ENCODE measurements at places on chromosomes 5 and 9.

DNA sequence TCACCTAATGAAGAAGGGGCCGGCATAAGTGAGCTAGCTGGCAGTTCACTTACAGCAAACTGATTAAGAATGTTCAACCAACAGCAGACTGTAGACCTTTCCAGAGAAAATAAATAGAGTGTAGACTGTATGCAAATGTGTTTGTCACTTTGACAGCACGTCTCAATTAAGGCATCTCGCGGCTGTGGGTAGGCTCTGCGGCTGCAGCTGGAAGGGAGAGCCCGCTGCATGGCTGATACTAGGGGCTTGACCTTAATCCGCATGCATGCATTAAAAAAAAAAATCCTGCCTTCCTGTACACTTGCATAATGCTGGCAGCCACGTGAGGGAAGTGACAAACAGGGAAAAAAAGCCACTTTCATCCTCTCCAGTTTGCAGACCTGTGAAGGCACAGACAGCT is 82.3 kb downstream of the CRB2 start:
- DNase-seq, result no peak

DNA sequence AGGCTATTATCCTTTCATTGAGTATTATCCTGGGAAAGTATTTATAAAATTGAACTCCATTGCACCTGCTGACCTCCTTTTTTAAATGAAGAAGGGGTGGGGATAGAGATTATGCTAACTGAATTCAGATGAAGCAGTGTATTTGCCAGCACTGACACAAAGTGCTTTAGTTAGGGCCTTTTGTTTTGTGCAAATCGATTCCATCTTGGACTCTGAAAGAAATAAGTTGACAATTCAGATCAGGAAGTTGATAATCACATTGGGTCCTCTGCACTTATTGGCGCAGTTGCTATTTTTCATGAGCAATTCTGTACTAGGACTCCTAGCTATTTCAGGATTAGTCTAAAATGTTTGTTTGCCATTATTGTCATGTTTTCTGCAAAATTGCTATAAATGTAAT is 101.6 kb upstream of the FSD1L start:
- DNase-seq, result no peak

GRCh38 chr9:22217254-22217653 is 208.1 kb upstream of the CDKN2B start:
- DNase-seq, result no peak

DNA sequence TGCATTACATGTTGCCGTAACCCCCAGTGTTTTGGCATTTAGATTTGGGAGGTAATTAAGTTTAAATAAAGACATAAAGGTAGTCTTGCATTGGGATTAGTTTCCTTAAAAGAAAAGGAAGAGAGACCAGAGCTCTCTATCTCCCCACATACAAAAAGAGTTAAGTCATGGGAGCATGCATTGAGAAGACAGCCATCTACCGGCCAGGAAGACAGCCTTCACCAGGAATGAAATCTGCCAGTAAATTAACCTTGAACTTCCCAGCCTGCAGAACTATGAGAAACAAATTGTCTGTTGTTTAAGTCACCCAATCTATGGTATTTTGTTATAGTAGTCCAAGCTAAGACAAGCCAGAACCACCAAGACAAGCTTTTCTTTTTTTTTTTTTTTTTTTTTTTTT is 567.0 kb upstream of the CDH18 start:
- DNase-seq, result no peak

- no peak for DNase-seq
Observed at GRCh38 chr9:74784506-74784905, 103.2 kb downstream of the TRPM6 start.

- DNase-seq, result no peak
Observed at GRCh38 chr5:88470745-88471144, 202.1 kb upstream of the TMEM161B start.

- DNase-seq, result no peak
Observed at GRCh38 chr9:37908698-37909186, 4.8 kb upstream of the SLC25A51 start.

- DNase-seq, result no peak
Observed at GRCh38 chr9:20191228-20191840, 402.5 kb upstream of the SLC24A2 start.

- no peak for DNase-seq
Observed at GRCh38 chr5:170221327-170221741, 11.5 kb upstream of the C5orf58 start.

DNA sequence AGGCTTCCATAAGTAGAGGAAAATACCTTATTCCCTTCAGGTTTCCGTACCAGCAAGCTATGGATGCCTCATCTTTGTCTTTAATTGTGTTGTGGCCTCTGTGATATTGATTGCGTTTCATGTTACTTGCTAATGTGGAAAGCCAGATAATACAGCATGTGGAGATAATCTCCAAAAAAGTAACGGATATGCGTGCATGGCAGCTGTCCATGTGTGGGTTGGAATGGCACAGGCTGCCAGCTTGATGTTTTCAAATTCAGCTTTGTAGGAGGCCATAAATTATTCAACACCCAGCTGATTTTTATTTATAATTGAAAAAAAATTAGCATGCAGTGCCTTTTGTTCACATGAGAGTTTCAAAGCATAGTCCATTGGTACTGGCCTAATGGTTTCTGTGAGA is 144.9 kb downstream of the GIN1 start:
- no peak for DNase-seq

DNA sequence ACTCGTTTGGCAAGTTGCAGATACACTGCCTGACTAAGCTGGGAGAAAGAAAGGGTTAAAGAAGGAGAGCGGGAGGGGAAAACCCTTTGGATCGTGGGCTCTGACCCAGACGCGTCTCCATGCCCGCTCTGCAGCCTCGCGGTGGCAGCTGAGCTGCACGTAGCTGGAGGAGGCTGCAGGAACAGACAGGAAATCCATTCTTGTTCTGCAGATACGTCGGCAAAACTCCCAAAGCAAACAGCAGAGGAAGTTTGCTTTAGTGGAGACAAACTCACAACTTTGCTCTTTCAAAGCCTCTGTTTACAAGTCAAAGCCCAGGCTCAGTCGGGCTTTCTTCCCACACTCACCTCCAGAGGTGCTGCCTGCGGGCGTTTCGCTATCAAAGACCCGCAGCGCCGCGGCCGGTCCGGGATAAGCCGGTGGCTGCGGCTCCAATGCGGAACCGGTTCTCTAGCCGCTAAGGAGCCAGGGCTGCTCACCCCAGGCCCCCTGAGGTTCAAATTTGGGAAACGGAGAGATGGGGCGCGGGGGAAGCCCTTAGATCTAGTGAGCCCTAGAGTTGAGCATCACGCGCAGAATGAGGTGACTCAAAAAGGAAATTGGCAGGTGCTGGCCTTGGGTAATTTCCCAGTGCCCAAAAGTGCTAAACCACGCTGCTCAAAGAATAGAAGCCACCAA is 60.7 kb downstream of the MAT2B start:
- DNase-seq, result peak; percentile 11

DNA sequence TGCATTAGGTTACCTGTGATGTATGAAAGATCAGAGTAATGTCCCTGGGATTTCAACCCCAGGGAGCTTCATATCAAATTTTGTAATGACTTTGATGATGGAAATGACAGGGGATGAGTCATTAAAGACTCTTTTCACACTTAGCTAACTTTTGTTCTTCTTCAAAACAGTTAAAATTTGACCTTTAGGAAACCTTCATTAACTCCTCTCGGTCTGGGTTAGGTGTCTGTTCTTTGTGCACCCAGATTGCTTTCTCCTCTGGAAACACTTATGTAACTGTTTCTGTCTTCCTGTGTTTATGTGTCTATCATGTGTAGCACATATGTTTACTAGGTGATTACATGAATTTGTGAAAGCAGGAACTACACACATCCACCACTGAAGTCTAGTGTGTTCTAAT is 1.6 kb downstream of the SRFBP1 start:
- DNase-seq, result no peak

DNA sequence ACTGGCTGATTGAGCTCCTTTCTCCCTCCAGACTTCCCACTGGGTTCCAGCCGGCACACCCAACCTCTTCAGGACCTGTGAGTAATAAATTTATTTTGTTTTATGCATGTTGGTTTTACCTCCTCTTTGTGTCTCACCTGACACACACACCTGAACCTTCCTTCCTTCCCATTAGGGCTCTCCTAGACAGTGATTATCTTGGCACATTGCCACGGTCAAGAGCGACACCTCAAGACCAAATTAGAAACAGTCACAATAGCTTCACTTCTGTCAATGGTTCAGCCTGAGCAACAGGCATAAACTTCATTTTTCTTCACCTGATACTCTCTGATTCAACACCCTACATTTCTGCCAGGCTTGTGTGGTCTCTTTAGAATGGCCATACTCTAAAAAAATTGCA is 296.3 kb upstream of the SMARCA2 start:
- no peak for DNase-seq

DNA sequence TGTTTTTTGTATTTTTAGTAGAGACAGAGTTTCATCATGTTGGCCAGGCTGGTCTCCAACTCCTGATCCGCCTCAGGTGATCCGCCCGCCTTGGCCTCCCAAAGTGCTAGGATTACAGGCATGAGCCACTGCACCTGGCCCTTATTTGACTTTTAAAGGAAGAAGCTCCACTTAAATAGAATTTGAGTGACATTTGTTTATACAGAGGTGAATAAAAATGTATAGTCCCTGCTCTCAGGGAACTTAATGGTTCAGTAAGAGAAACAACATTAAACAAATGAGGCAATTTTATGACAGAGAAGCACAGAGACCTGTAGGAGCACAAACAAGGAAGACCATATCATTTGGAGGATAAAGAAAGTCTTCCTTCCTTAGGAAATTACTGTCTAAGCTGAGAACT is 65.7 kb downstream of the C9orf152 start:
- DNase-seq, result no peak

GRCh38 chr9:72882117-72882775 is 70.6 kb downstream of the ALDH1A1 start:
- no peak for DNase-seq

- DNase-seq, result no peak
Observed at GRCh38 chr5:31656806-31657205, 17.9 kb downstream of the PDZD2 start.

DNA sequence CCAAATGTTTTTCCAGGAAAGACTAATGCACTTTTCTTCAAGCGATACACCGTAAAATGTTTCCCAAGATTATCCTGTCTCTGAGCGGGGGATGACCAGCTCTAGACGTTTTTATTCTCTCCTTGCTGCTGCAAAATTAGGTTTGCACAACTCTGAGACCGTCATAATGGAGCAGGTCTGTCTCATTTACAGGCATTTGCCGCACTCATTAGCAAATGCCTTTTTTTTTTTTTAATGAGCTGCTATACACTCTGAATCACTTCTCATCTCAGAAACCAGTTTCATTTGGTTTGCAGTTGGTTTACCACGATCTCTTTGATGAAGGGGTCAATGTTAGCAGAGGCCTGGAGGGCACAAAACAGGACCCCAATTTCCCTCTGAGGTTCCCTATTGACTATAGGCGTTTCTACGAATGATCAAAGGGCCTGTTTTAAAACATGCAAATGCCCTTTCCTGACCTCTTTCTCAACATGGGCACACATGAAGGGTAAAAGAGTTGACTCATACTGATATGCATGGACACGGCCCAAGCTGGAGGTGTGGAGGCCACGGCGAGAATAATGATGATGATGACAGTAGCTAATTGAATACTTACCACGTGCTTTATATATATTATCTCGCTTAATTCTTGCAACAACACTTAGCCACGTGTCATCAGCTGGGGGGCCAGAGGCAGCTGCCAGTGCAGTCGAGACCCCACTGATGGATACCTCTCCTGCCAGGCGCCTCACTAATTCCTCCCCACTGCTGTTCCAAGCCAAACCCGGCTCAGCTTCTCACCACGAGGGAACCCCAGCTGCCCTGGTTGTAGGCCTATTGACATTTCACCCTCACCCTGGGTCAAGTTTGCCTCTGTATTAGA is 89.9 kb upstream of the PTCH1 start:
- no peak for DNase-seq

DNA sequence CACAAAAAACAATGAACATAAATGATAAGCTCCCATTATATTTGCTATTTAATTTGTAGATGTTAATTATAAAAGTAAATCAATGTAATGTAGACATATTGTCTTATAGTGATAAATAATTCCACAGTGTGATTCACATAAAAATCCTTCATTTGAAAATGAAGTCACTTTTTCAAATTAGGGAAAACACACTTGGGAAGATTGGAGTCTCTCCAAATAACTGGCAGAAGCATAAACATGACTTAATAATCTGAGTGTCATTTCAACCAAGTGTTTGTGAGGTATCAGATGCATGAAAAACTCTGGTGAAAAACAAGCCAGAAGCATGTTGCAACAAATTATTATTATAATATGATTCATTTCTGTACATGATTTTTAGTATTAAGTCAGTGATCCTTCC is 102.2 kb downstream of the CETN3 start:
- DNase-seq, result no peak

GRCh38 chr5:164532235-164532900 is 1026.9 kb downstream of the MAT2B start:
- no peak for DNase-seq

GRCh38 chr9:78871452-78872331 is 574.8 kb downstream of the PSAT1 start:
- DNase-seq, result no peak

DNA sequence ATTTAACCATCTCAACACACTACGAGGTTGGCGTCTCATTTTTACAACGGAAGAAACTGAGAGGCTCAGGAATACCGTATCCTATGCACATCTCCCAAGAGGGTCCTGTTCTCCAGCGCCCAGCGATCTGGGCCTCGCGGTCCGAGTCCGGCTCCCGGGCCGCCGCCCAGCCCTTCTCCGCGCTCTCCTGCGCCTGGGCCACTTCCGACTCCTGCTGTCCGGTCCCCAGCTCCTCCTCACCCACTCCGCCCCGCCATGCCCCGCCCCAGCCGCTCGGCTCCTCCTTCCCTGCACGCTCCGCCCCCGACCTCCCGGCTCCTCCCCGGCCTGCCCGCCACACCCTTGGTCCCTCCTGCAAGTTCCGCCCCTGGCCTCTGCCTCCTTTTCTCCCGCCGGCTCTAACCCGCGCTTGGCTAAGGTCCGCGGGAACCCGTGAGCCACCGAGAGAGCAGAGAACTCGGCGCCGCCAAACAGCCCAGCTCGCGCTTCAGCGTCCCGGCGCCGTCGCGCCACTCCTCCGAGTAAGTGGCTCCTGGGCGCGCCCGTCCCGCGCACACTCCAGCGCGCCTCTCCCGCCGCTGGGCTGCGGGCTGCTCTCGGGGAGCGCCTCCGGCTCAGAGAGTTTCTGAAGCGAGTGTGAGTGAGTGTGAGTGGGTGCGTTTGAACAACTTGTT is 87.3 kb upstream of the TNFAIP8 start:
- peak; percentile 93 for DNase-seq

- no peak for DNase-seq
Observed at GRCh38 chr9:137988701-137989100, 111.1 kb downstream of the CACNA1B start.

GRCh38 chr9:120928483-120929228 is 2.1 kb upstream of the TRAF1 start:
- peak; percentile 80 for DNase-seq

DNA sequence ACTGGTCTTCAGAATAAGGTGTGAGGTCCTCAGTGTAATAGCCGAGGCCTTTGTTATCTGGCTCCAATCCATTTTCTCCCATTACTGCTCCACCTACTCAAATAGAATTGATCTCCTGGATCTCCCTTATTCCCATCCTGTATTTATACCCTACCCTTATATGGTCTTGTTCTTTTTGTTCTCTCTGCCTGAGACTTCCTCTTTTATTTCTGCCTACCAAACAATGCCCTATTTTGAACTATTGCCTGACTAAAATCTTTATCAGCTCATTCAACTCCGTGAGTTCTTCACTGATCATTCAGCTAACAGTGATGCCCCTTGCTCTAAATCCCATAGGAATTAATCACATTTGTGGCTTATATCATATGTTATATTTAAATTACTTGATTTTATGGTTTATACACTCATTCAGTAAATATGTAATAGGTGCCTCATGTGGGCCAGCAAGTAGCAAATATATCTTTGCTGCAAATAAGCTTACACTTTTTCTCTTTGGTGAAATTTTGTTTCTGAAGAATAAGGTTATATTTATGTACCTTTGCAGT is 417.5 kb upstream of the MEF2C start:
- DNase-seq, result no peak

Measured in activated gamma-delta T cell treated with Interleukin-2 at 50 U/mL for 16 hours (primary cell).